ENCODE measurements at places on chromosomes 1 and 21.

DNA sequence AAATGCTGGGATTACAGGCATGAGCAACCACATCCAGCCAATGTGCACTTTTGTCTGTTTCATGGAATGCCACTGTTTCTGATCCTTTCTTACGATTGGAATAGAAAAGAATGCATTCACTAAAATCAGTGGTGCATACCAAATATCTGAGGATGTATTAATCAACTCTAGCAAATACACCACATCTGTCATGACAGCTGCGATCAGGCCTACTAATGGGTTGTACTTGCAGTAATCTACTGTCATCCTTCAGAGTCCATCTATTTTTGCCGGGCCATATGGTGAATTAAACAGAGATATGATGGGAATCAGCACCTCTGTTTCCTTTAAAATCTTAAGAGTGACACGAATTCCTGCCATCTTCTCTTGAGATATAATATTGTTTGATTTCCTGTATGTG lies 8.5 kb upstream of the USP1 start:
- DNase-seq, result no peak

DNA sequence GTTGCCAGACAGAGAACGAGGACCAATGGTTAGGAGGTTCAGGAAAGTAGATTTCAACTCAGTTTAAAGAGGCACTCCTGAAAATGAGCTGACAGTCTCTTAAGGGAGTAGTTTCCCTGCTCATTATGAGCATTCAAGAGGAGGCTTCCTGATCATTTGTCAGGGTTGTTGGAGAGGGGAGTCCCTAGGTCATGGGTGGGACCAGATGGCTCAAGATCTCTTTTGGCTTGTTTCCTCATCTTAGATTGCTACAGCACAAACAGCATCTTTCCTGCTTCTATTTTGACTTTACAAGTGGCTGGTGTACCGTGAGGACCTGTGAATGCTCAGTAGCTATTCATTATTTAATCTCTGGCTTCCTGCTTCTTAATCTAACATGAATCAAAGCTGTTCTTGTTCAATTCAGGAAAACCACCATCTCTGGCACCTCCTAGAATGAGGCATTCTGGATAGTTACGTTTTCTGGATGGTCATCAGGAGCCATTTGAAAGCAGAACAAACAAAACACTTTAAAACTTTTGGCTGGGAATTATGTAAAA lies 47.6 kb downstream of the PEX14 start:
- no peak for DNase-seq

- no peak for DNase-seq
These were observed 201.1 kb downstream of the OMA1 start for GRCh38 chr1:58345215-58346035.

DNA sequence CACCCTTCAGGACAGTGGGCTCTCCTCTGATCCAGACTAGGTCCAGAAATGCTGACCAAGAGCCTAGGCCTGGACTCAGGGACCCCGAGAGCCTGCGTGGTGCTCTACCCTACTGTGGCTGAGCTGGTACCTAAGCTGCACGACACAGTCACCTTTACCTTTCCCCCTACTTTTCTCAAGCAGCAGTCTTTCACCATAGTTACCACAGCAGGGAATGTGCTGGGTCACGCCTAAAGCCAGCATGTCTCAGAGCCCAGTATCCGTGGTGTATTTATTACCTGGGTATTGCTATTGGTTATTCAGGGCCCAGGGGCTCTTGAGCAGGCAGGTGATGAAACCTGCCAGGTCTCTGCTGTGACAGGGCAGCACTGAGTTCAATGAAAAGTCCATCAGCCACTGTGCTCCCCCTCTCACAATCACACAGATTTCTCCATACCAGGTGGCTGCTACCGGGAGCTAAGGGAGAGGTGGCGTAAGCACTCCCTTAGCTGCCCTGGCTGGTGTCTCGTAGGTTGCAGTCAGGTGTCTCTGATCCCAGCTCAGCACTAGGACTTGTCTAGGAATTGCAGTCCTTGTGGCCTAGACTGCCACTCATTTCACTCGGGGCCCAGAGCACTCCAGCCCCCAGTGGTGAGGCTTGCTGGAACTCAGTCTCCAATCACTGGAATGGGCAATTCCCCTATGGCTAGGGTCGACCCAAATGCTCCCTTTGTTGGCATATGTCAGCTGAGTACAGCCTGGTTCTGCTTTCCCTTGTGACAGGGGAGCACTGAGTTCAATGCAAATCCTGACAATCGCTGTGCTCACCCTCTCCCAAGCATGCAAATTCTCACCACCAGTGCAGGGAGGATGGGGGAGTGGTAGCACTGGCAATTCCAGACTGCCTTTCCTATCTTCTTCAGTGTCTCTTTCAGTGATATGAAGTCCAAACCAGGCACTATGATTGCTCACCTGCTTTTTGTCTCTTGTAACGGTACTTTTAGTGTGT lies 128.7 kb downstream of the PHTF1 start:
- no peak for DNase-seq

- DNase-seq, result no peak
These were observed 19.3 kb upstream of the ACTL8 start for GRCh38 chr1:17735793-17736192.

GRCh38 chr1:96882096-96882495 lies 160.5 kb downstream of the PTBP2 start:
- DNase-seq, result no peak

DNA sequence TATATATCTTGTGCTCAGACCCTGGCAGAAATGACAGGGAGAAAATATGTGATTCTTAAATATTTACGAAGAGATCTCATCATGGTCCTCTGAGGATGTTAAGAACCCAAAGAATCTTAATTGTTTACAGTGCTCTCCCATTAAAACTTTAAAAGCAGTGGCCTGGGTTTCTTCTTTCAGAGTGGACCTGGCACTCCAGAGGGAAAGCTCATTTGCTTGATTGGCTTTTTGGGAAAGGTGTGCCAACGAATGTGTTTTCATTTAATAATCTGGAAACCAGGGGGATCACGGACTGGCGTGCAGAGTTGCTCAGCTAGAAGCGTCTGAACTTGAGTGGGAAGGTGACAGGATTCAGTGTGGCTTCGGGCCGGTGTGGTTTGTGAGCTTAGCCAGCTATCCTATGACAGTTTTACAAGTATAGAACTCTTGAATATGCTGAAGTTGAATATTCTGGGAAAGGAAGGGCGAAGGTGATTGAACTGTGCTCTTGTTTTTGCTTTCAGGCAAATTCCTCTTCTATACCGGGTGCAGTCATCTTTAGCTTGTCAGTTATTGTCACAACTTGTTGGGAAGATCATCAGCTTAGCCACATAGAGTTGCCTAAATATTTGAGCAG lies 154.8 kb downstream of the C1orf21 start:
- no peak for DNase-seq

- no peak for DNase-seq
These were observed 49.6 kb downstream of the MEGF6 start for GRCh38 chr1:3561702-3562101.

DNA sequence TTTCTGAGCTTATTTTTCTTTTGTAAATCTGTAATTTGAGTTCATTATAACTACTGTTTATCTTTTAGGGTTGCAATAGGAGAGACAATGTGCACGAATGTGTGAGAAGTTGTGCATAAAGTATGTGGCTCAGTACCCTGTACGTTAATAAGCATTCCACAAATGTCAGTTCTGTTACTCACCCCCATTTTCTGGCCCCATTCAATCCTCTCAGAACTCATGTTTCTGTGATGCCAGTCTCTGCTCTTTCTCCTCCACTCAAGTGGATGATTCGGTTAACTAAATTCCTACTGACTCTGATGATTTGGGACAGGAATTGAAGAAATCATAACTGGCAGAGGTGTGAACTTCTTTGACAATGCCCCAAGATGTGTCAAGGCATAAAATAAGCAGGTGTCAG lies 10.2 kb upstream of the DMRTB1 start:
- DNase-seq, result no peak

DNA sequence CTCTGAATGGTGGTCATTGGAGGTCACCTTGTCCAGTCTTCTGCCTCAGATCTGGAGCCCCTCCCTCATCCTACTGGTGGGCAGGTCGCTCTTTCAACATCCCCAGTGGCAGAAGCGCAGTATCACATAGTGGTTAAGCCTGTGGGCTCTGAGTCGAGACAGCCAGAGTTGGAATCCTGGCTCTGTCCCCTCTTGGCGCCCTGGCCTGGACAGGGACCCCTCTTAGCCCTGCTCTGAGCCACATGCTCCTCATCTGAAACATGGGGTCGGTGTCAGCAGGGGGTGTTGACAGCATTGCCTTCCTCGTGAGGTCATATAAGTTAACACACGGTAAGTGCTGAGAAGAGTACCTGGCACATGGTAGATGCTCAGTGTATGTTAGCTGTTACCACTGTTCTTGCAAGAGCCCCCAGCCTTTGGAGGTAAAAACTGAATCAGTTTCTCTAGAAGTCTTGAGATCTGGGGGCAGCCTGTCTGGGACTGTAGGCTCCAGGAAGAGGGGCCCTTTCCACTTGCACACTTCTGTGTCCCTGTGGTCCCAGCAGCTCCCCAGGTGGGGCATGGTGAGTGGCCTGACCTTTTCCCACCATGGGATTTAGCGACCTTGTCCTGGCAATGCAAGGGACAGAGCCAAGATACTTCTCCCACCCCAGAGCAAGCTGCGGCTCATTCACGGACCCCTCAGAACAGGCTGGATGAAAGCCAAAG lies 6.4 kb downstream of the ZC3H12A start:
- DNase-seq, result no peak

DNA sequence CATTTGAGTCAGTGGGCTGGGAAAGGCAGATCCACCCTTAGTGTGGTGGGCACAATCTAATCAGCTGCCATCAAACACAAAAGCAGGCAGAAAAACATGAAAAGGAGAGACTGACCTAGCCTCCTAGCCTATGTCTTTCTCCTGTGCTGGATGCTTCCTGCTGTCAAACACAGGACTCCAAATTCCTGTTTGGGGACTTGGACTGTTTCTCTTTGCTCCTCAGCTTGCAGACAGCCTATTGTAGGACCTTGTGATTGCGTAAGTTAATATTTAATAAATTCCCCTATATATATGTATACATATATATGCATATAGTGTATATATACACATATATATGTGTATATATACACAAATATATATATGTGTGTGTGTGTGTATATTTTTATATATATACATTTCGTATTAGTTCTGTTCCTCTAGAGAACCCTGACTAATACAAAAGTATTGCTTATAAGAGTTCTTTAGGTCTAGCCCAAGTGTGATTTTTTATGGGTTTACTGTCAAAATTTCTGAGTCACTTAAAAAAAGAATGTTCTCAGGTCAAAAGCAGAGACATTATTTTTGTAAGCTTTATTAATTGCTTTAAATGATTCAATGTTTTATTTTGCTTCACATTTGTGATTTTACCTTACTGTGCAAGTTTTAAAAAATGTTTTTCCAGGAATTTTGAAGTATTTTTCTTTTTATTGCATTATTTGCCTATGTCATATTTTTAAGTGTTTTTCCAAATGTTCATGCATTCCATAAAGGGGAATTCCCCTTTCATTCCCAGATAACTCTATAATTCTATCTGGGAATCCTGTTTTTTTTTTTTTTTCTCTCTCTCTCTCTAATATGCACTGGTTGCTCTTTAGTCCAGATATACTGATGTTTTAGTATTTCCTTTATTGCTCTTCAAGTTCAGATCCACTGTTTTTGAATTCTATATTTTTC lies 92.1 kb upstream of the ADAMTS5 start:
- no peak for DNase-seq

Data from stimulated activated CD4-positive, alpha-beta T cell treated with anti-CD3 and anti-CD28 coated beads, Interleukin-2, amount 100 ng/mL, for 24 hours (primary cell).